ENCODE measurements at places on chromosomes 13 and 19.

DNA sequence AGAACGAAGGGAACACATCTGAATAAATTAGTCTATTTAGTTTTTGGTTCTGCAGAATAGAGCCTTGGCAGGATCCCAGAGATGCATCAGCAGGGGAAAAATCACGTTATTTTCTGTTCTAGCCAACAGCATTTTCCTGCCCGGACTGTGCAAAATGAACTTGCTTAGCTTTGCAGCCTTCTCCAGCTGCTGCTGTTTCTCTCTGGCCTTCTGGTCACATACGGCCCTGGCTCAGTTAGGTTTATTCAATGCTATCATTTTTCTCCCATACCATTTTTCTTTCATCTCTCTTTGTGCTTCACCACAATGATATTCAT is 110.4 kb upstream of the KL start:
- DNase-seq: peak; percentile 25

- DNase-seq: no peak
Observed at GRCh38 chr13:77846173-77846572, 72.5 kb downstream of the EDNRB start.

- DNase-seq: no peak
Observed at GRCh38 chr13:65472336-65472735, 1757.8 kb downstream of the PCDH9 start.

- DNase-seq: no peak
Observed at GRCh38 chr19:15101479-15102082, 5.6 kb upstream of the SYDE1 start.

DNA sequence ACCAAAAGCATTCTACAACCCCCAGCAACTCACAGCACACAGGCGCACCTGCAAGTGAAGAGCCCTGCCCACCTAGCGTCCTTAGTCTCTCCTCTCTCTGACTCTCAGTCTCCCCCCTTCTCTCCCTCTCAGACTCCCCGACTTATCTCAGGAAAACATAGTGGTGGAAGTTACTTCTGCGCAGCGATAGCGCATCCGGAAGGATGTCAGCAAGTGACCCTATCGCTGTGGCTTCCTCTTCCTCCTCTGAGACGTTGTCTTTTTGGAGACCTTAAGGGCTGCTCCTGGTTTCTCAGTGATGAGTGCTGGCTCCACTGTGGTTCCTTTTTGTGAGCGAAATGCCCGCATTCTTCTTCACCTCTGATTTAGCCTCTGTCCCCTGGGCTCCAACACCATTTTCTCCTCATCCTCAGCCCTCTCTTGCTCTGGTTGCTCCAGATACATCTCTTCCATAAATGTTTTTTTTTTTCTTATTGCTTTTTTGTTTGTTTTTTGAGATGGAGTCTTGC is 1.4 kb upstream of the YIF1B start:
- DNase-seq: no peak

DNA sequence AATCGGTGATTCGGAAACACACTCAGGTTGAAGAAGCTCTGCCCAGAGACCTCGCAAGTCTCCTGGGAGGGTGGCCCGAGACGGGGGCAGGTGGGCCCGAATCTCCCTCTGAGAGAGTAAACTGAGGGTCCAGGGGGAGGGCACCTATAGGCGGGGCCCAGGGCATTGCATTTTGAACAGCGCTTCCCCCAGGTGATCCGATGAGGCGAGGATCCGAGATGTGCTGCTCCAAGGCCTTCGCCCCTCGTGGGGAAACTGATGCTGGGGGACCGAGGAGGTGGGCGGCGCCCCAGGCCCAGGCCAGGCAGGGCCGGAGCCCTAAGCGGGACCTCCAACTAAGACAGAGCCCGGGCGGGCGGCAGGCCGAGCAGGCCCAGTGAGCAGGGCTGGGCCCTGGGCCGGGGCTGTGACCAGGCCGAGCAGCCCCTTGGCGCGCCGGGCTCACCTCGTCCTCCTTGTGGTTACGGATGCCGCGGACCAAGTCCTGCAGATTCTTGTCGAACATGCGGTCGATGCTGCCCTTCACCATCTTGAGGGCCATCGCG is 500 bp downstream of the AP3D1 start:
- no peak for DNase-seq

GRCh38 chr13:75013818-75014217 is 468.2 kb downstream of the TBC1D4 start:
- no peak for DNase-seq

GRCh38 chr19:29048873-29049272 is 164.1 kb downstream of the UQCRFS1 start:
- no peak for DNase-seq

DNA sequence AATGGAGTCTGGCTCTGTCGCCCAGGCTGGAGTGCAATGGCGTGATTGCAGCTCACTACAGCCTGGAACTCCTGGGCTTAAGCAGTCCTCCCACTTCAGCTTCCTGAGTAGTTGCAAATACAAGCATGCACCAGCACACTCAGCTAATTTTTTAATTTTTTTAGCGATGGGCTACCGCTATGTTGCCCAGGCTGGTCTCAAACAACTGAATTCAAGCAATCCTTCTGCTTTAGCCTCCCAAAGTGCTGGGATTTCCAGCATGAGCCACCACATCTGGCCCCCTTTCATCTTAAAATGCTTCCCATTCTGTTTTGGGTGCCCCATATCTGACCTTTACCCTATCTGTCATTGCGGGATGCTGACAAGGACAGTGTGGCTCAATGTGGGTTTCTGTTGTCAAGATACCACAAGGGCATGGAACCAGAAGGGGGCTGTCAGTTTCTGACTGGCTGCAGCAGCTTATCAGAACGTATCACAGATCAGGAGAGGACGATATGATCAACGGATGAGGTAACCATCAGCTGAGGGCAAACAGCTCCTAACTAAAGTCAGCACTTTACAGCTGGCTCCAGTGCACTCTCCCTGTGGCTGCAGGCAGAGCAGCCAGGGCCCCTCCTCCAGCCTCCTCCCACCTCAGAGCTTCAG is 32.4 kb downstream of the GPR42 start:
- no peak for DNase-seq

GRCh38 chr19:55525289-55526101 is 11.4 kb downstream of the SBK2 start:
- DNase-seq: no peak

DNA sequence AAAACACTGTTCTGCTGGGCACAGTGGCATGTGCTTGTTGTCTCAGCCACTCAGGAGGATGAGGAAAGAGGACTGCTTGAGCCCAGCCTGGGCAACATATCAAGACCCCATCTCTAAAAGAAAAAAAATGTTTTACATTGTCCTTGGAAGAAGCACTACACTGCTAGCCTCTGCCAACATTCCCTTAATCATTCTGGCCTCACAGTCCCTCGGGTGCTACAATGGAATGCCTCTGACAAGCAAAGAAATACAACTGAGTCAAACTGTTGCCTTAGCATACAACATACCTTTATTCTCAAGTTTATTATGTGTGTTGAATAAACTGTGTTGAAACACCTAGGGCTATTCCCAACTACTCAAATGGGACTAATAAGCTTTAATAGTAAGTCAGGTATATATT is 56.1 kb downstream of the PSPC1 start:
- DNase-seq: no peak

- DNase-seq: no peak
Observed at GRCh38 chr19:18676692-18677091, 6.8 kb upstream of the CRTC1 start.

DNA sequence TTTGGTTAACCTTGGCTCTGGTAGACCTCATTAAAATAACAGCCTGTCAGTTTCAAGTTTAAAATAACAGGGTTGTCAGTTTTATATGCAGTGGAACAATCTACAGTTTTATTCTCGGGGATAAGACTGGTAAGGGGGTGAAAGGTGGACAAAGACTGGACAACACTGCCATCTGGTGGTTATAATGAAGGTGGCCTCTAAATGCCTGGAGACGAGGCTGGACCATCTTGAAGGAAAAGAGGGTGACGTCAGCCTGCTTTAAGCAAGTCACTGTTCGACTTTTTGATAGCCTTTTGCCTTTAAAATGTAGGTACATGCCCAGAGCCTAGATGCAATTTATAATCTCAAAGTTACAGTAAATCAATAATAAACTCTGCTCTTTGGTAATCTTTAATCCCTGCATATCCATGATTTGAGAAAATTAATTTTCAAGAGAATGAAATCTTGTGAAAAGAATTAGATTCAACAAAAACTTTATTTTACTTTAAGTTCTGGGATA is 117.0 kb downstream of the DCT start:
- DNase-seq: peak; percentile 87
